G401 (cell line): ENCODE measurements at places on chromosomes 3 and 15.

DNA sequence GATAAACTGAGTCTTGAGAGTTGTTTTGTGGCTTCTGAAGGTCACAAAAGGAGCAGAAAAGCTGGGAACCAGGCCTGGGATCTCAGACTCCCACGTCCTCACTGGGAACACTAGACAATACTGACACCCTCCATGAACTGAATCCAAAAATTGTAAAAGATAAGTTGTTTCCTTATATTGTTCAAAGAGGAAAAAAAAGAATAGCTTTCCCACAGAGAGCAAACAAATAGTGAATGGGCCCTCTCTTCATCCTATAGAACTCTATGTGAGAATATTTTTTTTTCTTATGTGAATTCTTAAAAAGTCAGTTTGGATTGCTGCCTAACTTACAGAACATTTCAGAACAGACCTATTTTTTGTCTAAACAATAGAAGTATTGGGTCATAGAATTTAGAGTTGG is 203.5 kb downstream of the MECOM start:
- DNase-seq: no peak

DNA sequence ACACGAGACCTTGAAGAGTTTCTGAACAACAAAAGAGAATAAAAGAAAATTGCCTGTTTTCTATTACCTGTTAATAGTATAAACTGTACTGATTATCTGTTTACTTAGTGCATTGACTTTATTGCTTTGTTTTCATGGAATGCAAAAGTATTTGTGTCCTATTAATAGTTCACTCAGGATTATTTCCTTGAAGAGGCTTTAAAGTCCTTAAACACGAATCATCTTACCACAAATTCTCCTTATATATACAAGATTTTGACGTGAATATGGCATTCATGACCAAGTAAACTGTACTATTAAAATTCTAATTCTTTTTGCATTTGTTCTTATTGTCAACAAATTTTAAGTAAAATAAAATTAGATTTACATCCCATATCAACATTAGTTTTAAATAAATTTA is 513.0 kb downstream of the NTRK3 start:
- no peak for DNase-seq

DNA sequence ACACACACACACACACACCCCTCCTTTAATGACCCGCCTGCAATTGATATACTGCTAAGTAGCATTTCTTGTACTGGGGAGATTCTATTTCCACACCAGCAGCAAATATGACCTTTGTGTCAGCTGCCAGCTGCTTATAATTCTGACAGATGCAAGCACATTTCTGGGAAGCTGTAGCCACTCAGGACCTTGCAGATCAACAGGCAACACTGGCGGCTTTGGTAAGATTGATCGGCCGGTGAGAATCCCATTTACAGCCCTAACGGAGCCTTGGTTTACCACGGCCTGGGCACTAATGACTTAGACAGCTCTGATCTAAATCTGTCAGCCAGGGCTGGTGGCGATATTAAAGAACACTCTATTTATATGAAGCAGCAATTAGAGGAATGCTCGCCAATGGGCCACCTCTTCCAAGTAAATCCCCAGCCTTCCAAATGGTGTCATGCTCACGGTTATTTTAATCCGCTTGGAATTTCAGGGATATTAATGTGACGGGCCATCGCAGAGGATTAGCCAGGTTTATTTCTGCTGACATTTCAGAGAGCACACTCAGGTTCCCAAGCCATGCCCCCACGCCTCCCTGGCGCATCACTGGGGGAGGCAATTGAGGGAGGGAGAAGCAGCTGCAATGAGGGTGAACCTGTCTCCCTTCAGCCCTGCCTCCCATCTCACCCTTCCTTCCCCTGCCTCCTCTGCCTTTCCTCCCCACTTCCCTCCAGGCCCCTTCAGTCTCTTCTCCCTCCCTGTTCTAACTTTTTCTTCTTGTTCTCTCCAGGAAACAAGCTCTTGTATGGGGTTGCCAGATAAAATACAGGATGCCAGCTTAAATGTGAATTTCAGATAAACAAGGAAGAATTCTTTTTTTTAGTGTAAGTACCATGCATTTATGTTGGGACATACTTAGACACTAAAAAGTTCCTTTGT is 287.0 kb downstream of the TLE3 start:
- DNase-seq: no peak

DNA sequence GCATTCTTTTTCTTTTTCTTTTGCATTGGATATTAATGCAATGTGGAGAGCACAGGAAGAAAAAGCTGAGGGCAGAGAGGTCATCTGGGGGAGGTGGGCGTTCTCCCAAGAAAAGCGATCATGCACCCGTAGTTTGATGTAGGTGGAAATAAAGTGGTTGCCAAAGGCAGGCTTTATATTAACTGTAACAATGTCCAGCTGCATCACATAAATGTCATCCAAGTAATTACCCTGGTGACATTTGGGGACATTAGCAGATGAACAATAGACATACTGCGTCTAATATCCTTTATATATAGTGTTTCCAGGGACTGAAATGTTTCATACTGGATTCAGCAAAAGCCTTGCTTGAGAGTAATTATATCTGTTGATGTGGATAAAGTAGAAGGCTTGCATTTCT is 135.5 kb downstream of the CNTN6 start:
- DNase-seq: no peak

- peak; percentile 80 for DNase-seq
Observed at GRCh38 chr3:85560088-85560785, 601.4 kb downstream of the CADM2 start.
